ENCODE measurements at places on chromosomes 7 and 10.
A peak's percentile ranks its signal among the peaks of the same experiment; 100 is the strongest.

- no peaks in the 10 kb centered on the region for H3K4me1 ChIP-seq
- DNase-seq, result no peak
- H3K27ac ChIP-seq, result no peak overlapping the region
Observed at GRCh38 chr10:16663444-16663843, 141.8 kb upstream of the C1QL3 start.

DNA sequence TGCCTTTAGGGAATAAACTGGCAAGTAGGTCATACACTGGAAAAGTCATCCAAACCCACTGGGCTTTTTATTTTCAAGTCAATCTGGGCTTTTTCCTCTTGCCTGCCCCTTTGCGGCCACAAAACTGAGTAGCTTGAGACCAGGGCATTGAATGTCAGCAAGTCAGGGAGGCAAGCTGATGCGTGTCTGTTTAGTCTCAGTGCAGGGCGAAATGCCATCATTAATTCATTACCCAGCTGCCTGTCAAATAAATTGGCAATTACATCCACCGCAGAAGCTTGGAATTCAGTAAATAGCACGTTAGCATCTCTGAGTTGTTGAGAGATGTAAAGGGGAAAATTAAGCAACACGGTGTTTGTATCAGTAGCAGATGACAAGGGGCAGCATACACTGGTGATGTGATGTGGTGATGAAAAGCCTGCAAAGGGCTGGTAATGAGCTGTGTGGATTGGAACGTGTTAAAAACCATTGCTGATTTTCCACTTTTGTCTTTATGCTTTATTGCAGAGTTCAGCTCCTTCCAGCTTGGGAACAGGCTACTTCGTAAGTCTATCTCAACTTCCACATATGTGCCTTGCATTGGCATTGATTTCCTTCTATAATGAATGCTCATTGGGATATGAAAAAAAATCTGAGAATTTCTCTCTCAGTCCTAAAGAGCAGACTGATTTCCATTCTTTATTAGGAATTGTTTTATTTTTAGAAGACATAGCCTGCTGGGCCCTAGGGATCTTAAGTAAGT is 535.9 kb downstream of the AUTS2 start:
- no peak overlapping the region for H3K4me3 ChIP-seq
- peaks cover 30% of the 10 kb centered on the region for H3K4me1 ChIP-seq
- H3K36me3 ChIP-seq, result no peaks in the 10 kb centered on the region
- no peaks in the 10 kb centered on the region for H3K27me3 ChIP-seq

- no peaks in the 10 kb centered on the region for H3K4me1 ChIP-seq
- no peaks in the 10 kb centered on the region for H3K36me3 ChIP-seq
- no peak for DNase-seq
- H3K27ac ChIP-seq, result no peak overlapping the region
- no peak overlapping the region for H3K4me3 ChIP-seq
Observed at GRCh38 chr7:1646957-1647891, 22.9 kb upstream of the ELFN1 start.

GRCh38 chr7:16579216-16579615 is 52.6 kb downstream of the LRRC72 start:
- H3K4me1 ChIP-seq, result no peaks in the 10 kb centered on the region
- H3K27me3 ChIP-seq, result no peaks in the 10 kb centered on the region
- no peak overlapping the region for H3K4me3 ChIP-seq
- no peak overlapping the region for H3K27ac ChIP-seq

DNA sequence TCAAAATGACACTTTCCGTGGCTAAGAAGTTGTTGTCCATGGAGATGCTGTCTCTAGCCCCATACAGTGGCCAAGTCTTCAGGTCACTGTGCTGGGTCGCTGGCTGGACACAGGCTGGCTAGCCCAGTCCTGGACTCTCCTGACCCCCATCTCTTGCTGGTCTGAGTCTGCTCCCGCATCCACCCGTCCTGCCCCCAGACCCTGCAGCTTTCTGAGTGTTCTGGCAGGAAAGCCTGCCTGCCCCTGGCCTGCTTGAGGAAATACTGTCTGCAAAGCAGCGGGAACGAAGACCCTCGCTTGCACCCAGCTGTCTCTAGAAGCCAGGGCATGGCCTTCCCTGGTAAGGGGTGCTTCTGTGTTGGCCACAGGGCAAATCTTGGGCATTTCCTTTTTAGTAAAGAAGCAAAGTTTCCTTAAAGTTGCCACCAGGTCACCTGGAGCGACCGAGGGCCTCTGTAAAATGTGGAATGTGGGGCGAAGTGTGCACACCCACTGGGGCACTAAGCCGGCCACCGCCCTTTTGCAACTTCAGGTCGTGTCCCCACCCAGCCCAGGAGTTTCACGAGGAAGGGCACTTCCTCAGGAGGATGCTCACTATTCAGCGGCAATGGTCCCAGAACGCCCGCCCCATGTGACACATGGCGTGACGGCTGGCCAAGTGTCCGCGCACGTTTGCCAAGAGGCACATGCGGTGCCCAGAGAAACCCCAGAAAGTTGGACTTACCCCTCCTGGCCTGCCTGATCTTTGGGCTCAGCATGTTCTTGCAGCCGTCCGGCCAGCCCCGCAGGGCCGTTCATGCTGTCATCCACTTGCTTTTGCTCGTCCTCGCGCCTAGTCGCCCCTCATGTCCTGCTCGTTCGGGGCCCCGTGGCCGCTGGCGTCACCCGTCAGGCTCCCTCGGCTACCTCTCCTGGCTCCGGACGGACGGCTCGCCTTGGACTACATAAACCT is 558 bp downstream of the ARHGAP22 start:
- no peaks in the 10 kb centered on the region for H3K27me3 ChIP-seq
- peak overlapping the region; percentile 44 for H3K27ac ChIP-seq
- H3K36me3 ChIP-seq, result no peaks in the 10 kb centered on the region
- H3K4me1 ChIP-seq, result peaks cover 31% of the 10 kb centered on the region
- H3K4me3 ChIP-seq, result peak overlapping the region; percentile 45
- DNase-seq, result no peak

DNA sequence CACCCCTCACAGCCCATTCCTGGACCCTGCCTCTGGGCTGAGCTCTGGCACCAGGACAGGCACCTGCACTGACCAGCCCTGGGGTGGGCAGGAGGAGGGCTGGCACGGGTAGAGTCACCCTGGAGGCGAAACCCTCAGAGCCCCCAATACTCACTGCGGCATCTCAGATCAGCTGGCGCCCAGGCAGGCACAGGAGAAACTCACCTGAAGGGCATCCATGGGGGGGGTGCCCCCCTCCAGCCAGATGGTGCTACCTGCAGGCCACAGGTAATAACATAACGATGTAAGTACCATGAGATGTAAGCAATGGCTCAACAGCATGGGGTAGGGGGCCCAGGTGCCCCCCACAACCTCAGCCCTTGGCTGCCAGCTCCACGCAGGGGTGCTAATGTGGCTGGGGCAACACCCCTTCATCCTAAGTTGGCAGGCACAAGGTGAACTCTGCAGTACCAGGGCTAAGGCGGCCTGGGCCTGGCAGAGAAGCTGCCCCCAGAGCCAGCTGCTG is 12.1 kb upstream of the PYROXD2 start:
- no peak for DNase-seq
- no peak overlapping the region for H3K4me3 ChIP-seq
- H3K36me3 ChIP-seq, result peaks cover 38% of the 10 kb centered on the region

DNA sequence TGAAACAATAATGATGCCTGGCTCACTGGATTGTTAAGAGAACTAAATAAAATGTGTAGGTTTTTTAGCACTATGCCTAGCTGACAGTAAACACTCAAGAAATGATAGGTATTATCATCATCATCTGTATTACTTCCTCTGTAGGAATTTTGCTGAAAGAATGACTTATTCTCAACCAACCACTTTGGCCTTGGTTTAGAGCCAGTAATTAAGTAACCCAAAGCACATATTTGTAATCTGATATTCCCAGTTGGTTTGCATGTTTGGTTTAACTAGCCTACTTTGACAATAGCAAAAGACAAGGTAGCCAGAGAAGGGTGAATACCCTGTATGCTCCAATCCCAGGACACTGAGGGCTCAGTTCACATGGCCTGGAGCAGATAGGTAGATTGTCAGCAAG is 34.4 kb downstream of the BCAP29 start:
- DNase-seq, result no peak
- H3K4me3 ChIP-seq, result no peak overlapping the region
- no peaks in the 10 kb centered on the region for H3K27me3 ChIP-seq
- H3K4me1 ChIP-seq, result no peaks in the 10 kb centered on the region
- H3K36me3 ChIP-seq, result no peaks in the 10 kb centered on the region

DNA sequence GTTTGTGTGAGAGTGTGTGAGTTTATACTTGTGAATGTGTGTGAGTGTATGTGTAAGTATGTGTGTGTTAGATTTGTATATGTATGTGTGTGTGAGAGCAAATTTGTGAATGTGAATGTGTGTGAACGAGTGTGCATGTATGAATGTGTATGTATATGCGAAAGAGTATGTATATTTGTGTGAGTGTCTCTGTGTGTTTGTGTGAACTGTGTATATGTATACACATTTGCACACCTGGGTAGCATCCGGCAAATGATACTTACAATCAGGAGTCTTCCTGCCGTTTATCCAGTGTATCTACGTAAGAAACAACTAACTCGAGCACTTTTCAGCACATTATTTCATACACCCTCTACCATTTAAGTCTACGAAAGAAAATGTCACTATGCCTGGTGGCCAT is 487.4 kb downstream of the TNS3 start:
- H3K27ac ChIP-seq, result no peak overlapping the region
- no peaks in the 10 kb centered on the region for H3K4me1 ChIP-seq
- H3K4me3 ChIP-seq, result no peak overlapping the region
- no peaks in the 10 kb centered on the region for H3K36me3 ChIP-seq
- no peak for DNase-seq
- H3K27me3 ChIP-seq, result no peaks in the 10 kb centered on the region

GRCh38 chr10:72030762-72031543 is 57.4 kb downstream of the SPOCK2 start:
- no peaks in the 10 kb centered on the region for H3K36me3 ChIP-seq
- H3K27ac ChIP-seq, result no peak overlapping the region
- H3K27me3 ChIP-seq, result no peaks in the 10 kb centered on the region
- H3K4me3 ChIP-seq, result no peak overlapping the region
